ENCODE measurements at places on chromosomes 2 and 18. TPM values are rescaled to one million over a fixed set of nuclear protein-coding genes. Genes with fewer than 3 reads are reported as not detected.

UGT1A8 gene
- total RNA-seq: not detected

MOB4 gene
- 68.3 TPM for total RNA-seq

IL1B gene
- not detected for total RNA-seq

SIX3 gene
- not detected for total RNA-seq

MARCHF4 gene
- not detected for total RNA-seq

BCL2 gene
- total RNA-seq: 0.42 TPM

GPR39 gene
- total RNA-seq: 0.51 TPM

MGAT4A gene
- total RNA-seq: 97.6 TPM

ANKRD53 gene
- total RNA-seq: not detected

- no peak for DNase-seq
- no peak overlapping the region for H3K4me3 ChIP-seq
- H3K27ac ChIP-seq: no peak overlapping the region
These were observed 34.4 kb downstream of the PLEKHA3 start for GRCh38 chr2:178514664-178515063.

GRCh38 chr2:85888020-85888683 lies 638 bp downstream of the ST3GAL5 start:
- H3K4me1 ChIP-seq: peaks cover 25% of the 10 kb centered on the region
- peak overlapping the region; percentile 58 for H3K4me3 ChIP-seq
- peaks cover 31% of the 10 kb centered on the region for H3K27me3 ChIP-seq

DNA sequence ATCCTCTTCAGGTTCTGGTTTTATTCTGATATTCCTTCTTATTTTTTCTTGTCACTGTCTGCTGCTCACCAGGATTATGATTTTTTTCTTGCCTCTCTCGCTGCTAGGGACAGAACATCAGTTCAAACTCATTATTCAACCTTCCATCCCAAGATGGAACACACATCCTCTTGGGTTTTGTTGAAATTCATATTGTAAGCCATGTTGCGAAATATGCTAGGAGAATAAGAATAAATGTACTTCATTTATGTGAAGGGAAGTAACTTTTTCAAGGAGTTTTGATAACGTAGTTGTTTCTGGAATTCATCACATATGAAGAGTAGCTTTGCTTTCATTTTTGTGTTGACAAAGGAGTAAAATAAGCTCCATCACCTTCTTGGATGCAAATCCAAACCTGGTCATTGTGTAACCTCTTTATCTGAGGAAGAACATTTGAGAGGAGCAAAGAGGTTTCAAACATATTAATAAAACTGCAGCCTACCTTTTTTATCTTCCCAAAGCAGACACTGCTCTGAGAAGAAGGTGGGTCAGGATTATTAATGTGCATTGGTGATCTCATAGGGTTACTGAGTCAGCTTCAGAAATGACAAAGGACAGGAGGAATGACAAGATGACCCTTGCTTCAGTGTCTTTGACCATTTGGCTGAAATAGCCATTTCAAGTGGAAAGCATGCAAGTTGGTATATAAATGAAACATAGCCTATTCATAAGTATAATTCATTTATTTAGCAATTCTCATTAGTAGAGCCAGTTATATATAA lies 280.0 kb downstream of the GULP1 start:
- DNase-seq: no peak
- H3K4me3 ChIP-seq: no peak overlapping the region
- no peaks in the 10 kb centered on the region for H3K36me3 ChIP-seq
- no peaks in the 10 kb centered on the region for H3K4me1 ChIP-seq

DNA sequence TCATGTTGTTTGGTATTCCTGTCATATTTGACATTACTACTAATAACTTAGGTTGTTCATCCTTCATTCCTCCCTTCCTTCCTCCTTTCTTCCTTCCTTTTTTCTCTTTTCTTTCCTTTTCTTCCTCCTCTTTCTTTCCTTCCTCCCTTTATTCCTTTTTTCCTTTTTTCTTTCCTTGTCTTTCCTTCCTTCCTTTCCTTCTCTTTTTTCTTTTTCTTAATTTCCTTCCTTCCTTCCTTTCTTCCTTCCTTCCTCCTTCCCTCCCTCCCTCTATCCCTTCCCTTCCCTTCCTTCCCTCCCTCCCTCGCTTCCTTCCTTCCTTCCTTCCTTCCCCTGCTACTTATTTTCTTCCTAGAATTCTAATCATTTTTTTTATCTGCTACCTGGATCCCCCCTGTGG lies 66.1 kb downstream of the CTNNA2 start:
- no peak overlapping the region for H3K27ac ChIP-seq
- H3K4me1 ChIP-seq: peaks cover 9% of the 10 kb centered on the region
- H3K4me3 ChIP-seq: no peak overlapping the region
- DNase-seq: no peak

DNA sequence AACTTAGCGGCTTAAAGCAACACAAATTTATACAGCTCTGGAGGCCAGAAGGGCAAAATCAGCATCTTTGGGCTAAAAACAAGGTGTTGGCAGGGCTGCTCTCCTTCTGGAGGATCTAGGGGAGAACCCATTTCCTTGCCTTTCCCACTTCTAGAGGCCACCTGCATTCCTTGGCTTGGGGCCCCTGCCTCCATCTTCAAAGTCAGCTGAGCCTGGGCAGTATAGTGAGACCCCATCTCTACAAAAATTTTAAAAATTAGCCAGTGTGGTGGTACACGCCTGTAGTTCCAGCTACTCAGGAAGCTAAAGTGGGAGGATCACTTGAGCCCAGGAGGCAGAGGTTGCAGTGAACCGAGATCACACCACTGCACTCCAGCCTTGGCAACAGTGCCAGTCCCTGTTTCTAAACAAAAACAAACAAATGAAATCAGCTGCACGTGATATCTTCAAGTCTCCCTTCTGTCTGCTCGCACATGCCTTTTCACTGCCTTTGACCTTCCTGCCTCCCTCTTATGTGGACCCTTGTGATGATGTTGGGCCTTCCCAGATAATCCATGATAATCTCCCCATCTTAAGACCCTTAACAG lies 200.6 kb downstream of the ZFP36L2 start:
- H3K36me3 ChIP-seq: no peaks in the 10 kb centered on the region
- H3K27me3 ChIP-seq: no peaks in the 10 kb centered on the region
- DNase-seq: no peak
- no peak overlapping the region for H3K27ac ChIP-seq

DNA sequence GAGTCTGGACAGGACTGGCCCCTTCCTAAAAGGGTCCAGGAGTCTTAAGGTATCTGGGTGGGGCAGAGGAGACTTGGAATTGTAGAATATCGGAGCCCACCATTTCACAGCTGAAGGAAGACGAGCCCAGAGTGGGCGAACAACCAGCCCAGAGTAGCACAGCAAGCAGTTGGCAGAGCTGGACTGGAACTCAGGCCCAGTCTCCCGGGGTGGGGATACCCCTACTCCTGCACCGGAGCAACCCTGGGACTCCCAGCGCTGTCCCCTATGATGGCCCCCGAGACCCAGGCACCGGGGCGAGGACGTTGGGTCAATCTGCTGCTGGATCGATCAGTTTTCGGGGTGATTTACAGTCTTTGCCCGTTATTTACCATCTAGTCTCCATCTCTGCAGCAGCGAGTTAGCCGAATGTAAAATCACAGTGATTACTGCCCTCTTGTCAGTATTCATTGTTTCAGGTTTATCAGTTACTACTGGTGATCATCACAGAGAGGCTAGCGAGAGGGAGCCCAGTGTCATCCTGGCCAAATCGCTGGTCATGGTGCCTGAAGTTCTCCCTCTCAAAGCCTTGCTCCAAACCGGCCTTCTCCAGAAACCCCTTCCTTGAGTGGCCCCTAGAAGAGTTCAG lies 75.3 kb downstream of the SMAD7 start:
- H3K4me1 ChIP-seq: peaks cover 72% of the 10 kb centered on the region
- H3K27ac ChIP-seq: no peak overlapping the region
- DNase-seq: no peak
- no peak overlapping the region for H3K4me3 ChIP-seq
- H3K36me3 ChIP-seq: no peaks in the 10 kb centered on the region
- H3K27me3 ChIP-seq: no peaks in the 10 kb centered on the region

DNA sequence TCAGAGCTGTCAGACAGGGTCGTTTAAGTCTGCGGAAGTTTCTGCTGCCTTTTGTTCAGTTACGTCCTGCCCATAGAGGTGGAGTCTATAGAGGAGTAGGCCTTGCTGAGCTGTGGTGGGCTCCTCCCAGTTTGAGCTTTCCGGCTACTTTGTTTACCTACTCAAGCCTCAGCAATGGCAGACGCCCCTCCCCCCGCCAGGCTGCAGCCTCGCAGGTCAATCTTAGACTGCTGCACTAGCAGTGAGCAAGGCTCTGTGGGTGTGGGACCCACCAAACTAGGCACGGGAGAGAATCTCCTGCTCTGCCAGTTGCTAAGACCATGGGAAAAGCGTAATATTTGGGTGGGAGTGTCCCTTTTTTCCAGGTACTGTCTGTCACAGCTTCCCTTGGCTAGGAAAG lies 86.5 kb downstream of the EFEMP1 start:
- H3K27me3 ChIP-seq: no peaks in the 10 kb centered on the region
- peak; percentile 73 for DNase-seq
- peak overlapping the region; percentile 39 for H3K4me3 ChIP-seq
- H3K36me3 ChIP-seq: no peaks in the 10 kb centered on the region

GRCh38 chr2:104033399-104033798 lies 820.5 kb upstream of the POU3F3 start:
- H3K27me3 ChIP-seq: no peaks in the 10 kb centered on the region
- H3K36me3 ChIP-seq: no peaks in the 10 kb centered on the region
- H3K4me1 ChIP-seq: no peaks in the 10 kb centered on the region

DNA sequence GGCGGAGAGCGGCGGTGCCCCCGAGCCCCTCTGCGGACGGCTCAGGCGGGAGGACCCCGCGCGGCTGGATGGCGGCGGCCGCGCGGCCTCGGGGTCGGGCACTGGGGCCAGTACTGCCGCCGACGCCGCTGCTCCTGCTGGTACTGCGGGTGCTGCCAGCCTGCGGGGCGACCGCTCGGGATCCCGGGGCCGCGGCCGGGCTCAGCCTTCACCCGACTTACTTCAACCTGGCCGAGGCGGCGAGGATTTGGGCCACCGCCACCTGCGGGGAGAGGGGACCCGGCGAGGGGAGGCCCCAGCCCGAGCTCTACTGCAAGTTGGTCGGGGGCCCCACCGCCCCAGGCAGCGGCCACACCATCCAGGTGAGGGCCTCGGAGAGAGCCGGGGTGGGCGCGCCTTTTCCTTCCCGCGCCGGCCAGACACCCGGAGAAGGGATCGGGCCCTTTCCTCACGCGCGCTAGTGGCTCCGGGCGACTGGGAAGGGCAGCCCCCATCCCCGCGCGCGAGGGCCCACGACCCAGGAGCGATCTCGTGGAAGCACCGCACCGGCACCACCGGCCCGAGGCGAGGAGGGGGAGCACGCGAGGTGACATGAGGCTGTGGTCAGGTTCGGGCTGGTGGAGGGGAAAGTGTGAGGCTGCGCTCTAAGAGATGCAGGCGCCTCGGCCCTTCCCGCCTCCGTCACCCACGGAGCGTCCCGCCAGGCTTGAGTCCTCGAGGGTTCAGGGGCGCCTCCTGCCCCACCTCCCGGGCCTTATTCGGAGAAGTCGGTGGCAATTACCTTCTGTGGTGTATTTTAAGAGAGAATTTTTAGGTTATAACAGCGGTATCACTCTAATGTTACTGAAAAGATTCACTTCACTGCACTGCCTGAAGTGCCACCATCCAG lies 607 bp downstream of the LAMA3 start:
- peak overlapping the region; percentile 28 for H3K4me3 ChIP-seq
- DNase-seq: no peak
- H3K27me3 ChIP-seq: peaks cover 5% of the 10 kb centered on the region
- H3K27ac ChIP-seq: no peak overlapping the region
- H3K36me3 ChIP-seq: no peaks in the 10 kb centered on the region
- H3K4me1 ChIP-seq: peaks cover 7% of the 10 kb centered on the region

- peaks cover 52% of the 10 kb centered on the region for H3K27me3 ChIP-seq
- no peaks in the 10 kb centered on the region for H3K36me3 ChIP-seq
- no peak overlapping the region for H3K27ac ChIP-seq
- H3K4me3 ChIP-seq: no peak overlapping the region
These were observed 91.2 kb upstream of the TMEM18 start for GRCh38 chr2:768451-768850.

GRCh38 chr2:212913640-212914306 lies 237.6 kb downstream of the IKZF2 start:
- H3K27me3 ChIP-seq: no peaks in the 10 kb centered on the region
- no peak overlapping the region for H3K4me3 ChIP-seq
- no peaks in the 10 kb centered on the region for H3K36me3 ChIP-seq
- no peak for DNase-seq
- no peak overlapping the region for H3K27ac ChIP-seq
- no peaks in the 10 kb centered on the region for H3K4me1 ChIP-seq

GRCh38 chr18:11925800-11926481 lies 17.8 kb upstream of the MPPE1 start:
- DNase-seq: peak; percentile 69
- peaks cover 34% of the 10 kb centered on the region for H3K4me1 ChIP-seq

- no peak for DNase-seq
- H3K4me3 ChIP-seq: no peak overlapping the region
- H3K4me1 ChIP-seq: no peaks in the 10 kb centered on the region
These were observed 70.4 kb downstream of the RHBDD1 start for GRCh38 chr2:226906163-226906693.

- no peaks in the 10 kb centered on the region for H3K36me3 ChIP-seq
- no peaks in the 10 kb centered on the region for H3K4me1 ChIP-seq
- no peak for DNase-seq
These were observed 96.7 kb downstream of the ZNF385B start for GRCh38 chr2:179764710-179765109.

DNA sequence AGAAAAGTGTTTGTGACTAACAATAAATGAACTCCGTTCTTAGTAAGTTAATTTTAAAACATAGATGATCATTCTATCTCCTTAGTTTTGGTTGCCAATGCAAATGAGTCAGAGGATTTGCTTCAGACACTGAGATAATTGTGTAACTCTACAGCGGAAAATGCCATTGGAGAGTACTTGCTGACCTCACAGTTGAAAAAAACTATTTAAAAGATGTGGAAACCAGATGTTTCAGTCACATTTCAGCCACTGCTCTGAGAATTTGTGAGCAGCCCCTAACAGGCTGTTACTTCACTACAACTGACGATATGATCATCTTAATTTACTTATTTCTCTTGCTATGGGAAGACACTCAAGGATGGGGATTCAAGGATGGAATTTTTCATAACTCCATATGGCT lies at the start of gene TNFAIP6:
Gene TNFAIP6 (plus strand): TSS at position 234 of the 400 bp plus-strand sequence. CDS start 75 bp downstream, at position 309.
- H3K27me3 ChIP-seq: no peaks in the 10 kb centered on the region
- H3K27ac ChIP-seq: no peak within 1 kb of the TSS
- H3K4me1 ChIP-seq: no peaks in the 10 kb centered on the region
- no peak for DNase-seq

DNA sequence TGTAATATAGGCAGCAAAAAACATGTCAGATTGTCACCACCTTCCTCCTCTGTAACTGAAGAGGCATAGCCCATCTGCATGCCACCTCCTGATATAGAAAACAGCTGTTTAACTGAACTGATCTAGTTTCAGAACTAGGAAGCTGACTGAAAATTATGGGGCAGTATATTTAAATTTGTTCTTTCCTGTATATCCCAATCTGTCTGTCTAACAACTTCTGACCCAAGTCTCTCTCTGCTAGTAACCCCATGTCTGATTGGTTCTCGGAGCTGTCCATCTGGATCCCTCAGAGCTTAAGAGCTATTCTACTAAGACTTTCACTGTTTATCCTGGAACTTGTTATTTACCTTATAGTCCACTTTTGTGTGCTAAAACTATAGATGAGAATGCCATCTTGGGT lies 68.2 kb upstream of the SLC35G4 start:
- DNase-seq: no peak
- no peak overlapping the region for H3K27ac ChIP-seq
- H3K27me3 ChIP-seq: peaks cover 5% of the 10 kb centered on the region
- no peaks in the 10 kb centered on the region for H3K36me3 ChIP-seq

- no peaks in the 10 kb centered on the region for H3K36me3 ChIP-seq
- H3K4me3 ChIP-seq: no peak overlapping the region
- peaks cover 7% of the 10 kb centered on the region for H3K27me3 ChIP-seq
- peaks cover 23% of the 10 kb centered on the region for H3K4me1 ChIP-seq
- no peak for DNase-seq
These were observed 5.0 kb downstream of the ARID5A start for GRCh38 chr2:96541398-96542152.

Measured in HepG2 (cell line).